ENCODE measurements at places on chromosomes 1 and 21.
A peak's percentile ranks its signal among the peaks of the same experiment; 100 is the strongest.

DNA sequence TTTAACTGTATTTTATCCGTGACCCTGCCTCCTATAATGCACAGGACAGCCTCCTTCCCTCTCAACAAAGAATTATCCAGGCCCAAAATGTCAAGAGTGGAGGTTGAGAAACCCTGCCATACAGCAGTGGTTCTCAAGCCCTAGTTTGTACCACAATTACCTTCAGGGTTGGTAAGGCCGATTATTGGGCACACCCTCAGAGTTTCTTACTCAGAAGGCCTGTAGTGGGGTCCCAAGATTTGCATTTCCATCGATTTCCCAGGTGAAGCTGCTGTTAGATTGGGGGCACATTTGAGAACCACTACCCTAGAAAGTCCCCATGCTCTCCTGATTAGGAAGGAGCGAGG is 400 bp upstream of the PGBD2 start:
- DNase-seq, result no peak

- DNase-seq, result no peak
These were observed 52.0 kb downstream of the ECE1 start for GRCh38 chr1:21238141-21238800.

GRCh38 chr1:6594977-6595740 is 7.5 kb downstream of the KLHL21 start:
- DNase-seq, result no peak

DNA sequence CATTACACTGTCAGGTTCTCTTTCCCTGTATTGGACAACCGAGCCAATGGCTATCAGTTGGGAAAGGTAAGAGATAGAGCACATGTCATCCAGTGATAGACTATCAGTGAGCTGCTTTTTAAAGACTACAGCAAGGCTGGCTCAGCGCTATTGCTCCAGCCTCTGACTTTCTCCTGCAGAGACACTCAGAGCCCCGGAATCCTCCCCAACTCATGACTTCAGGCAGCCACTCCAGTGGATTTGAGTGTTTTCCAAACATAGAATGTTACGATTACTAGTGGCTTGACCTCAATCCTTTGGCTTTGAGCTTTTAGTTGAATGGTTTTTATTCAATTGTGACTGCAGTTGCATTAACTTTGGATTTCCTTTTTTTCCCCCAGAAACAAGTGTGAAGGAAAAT is 331.9 kb downstream of the DISC1 start:
- DNase-seq, result no peak

- peak; percentile 83 for DNase-seq
These were observed 779 bp downstream of the SON start for GRCh38 chr21:33543505-33544129.

DNA sequence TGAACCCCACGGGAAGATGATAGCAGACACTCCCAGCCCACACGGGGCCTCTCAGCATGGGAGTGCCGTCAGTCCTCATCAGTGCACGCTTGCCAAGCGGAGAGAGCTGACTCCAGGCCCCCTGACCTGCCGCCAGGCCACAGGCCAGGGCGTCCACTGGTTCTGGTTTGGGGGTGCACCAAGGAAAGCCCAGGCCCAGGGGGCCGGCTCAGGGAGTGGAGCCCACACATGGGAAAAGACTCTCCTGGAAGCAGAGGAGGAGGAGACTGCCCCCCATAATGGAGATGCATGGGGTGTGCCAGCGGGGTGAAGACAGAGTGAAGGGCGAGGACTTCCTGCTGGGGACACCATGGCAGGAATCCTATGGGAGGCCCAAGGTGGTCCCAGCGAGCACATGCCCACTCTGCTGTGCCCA is 6.4 kb downstream of the TRIM11 start:
- DNase-seq, result no peak

DNA sequence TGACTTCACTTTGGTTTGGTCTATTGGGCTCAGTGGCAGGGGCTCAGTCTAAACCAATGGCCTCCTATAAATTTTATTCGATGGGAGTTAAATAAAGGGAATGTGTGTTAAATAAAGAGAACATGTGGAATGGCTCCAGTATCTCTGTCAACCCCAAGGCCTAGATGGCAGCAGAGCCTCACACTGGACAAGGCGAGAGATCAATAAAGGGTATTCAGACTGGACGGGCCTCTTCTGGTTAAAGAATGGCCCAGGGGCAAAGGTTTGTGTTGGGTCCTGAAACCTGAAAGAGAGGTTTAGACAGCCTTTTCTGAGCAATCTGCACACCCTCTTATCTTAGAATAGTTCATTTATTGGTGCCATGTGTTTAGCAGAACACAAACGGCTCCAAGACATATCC is 34.7 kb downstream of the SH3BP5L start:
- DNase-seq, result no peak

DNA sequence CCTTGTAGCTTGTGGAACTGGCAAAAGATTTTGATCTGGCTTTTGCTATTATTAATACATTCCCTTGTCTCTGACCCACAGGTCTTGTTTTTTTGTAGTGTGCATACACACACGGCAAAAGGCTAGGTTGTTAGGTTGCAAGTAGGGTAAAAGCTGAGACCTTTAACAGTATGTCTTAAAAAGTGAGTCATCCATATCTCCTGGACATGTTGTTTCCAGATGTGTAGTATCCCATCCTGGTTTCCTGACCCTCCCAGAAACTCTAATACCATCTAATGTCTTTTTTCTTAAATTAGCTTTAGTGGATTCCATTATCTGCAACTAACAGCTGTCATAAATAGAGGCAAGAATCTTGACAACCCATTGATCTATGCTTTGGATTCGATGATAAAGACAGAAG is 14.7 kb downstream of the OVGP1 start:
- DNase-seq, result no peak

DNA sequence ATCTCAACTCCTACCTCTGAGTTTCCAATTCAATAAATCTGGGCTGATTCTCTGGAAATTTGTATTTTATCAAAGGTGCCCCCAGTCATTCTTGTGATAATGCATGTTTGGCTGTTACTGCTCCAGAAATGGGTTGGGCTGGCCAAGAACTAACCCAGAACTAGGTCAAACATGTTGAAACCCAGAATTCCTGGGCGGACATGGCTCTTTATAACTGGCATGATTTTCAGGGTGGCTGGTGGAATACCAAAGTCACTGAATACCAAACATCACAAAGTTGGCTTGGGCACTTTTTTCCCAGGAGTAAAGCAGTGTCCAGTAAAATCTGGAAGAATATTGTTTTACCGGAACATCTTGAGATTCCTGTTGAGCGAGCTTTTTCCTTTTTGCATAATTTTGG is 89.4 kb upstream of the S1PR1 start:
- no peak for DNase-seq

- DNase-seq, result no peak
These were observed 9.8 kb downstream of the MTARC1 start for GRCh38 chr1:220796530-220796929.

GRCh38 chr1:95509989-95510388 is 276.0 kb downstream of the RWDD3 start:
- DNase-seq, result no peak

DNA sequence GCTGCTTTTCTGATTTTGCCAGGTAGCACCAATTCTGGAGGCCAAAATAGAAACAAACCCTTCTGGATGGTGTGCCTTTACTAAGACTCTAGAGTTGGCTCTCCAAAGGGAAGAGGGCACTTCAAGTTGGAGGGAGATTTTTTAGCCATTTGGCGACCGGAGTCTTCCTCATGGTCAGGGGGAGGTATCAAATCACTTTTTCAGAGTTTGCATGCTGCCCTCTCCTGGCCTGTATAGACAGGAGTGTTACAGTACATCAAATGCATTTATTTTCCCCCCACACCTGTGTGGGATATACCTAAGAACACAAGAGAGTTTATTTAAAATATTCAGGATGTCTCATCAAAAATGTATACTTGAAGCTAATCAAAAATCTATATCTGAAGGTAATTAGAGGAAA is 3.2 kb downstream of the GREM2 start:
- DNase-seq, result no peak
